NCI-H1092 treated with DMSO at 0.1 percent for 48 hours (cell line): ENCODE measurements at places on chromosomes 11 and 22.
A peak's percentile ranks its signal among the peaks of the same experiment; 100 is the strongest.

DNA sequence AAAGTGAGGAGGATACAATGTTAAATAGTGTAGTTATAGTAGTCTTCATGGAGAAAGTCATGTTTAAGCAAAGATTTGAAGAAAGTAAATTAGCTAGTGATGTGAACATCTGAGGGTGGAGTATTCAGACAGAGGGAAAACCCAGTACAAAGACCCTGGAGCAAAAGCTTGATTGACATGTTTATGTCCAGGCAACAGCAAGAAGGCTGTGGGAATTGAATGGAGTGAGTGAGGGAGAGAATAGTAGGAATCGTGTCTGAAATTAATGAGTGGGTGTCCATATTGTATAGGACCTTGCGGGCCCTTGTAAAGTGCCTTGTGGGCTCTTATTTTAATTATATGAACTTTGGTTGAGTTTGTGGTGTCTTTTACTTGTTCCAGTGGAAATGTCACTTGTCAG lies 424.1 kb upstream of the KIRREL3 start:
- no peak for DNase-seq

DNA sequence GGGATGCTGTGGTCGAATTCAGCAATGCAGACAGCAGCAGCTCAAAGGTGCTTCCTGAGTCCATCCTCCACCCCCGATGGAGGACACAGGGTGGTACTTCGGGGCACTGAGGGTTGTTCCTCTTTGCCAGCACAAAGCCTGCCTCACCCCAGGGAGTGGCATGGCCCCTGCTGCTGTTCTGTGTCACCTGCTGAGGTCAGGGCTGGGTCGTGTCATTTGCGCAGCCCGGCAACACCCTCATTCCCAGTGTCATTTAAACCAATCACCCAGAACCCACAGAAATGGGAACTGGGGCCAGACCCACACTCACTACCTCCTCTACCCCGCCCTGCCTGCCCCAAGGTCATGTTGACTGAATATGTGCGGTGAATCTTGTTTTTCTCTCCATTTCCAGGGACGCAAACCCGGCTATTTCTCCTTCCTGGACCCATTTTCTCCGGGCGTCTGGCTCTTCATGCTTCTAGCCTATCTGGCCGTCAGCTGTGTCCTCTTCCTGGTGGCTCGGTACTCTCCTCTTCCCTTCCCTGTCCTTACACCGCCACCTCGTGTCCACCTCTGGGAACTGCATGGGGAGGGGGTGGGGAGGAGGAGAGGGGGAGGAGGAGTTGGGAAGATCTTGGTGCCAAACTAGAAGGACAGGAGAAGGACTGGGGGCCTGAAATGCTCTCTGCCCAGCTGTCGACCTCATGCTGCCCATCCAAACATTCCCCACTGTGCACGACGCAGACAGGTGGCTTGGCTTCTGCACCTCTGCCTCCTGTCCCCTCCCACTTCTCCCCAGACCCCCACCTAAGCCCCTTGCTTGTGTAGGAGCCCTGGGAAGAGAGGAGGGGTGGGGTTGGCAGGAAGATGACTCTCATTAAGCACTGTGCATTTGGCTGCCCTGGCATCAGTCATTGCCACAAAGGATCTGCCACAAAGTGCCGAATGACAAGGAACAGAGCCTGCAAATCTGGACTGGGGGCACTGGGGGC lies 71.2 kb upstream of the TBCEL start:
- peak; percentile 89 for DNase-seq

DNA sequence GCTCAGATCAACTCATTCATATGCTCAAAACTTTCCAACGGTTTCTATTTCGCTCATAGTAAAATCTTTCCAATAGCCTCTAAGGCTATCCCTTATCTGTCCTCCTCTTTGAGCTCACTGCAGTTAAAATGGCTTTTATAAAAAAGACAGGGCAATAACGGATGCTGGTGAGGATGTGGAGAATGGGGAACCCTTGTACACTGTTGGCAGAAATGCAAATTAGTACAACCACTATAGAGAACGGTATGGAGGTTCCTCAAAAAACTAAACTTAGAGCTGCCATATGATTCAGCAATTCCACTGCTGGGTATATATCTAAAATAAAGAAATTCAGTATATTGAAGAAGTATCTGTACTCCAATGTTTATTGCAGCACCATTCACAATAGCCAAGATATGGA lies 345.6 kb downstream of the DLG2 start:
- no peak for DNase-seq

DNA sequence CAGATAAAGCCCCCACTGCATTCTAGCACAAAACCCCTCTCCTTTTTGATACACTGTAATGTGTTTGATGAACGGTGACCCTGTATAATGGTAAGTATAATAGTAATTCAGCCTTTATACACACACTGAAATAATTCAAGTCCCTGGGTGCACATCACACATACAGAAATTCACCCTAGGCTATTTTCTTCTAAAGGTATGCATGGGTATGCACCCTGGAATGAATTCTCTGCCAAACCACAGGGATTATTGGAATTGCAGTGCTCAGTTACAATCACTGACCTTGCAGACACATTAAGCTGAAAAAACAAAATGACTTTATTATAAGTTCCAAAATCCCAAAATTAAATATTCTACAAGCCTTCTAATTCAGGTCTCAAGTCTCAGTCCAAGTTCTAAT lies 245.9 kb upstream of the FAT3 start:
- DNase-seq: no peak

GRCh38 chr22:25147642-25147928 lies 52.1 kb upstream of the CRYBB3 start:
- DNase-seq: no peak

- DNase-seq: no peak
Observed at GRCh38 chr11:73176145-73176873, 34.2 kb upstream of the FCHSD2 start.

DNA sequence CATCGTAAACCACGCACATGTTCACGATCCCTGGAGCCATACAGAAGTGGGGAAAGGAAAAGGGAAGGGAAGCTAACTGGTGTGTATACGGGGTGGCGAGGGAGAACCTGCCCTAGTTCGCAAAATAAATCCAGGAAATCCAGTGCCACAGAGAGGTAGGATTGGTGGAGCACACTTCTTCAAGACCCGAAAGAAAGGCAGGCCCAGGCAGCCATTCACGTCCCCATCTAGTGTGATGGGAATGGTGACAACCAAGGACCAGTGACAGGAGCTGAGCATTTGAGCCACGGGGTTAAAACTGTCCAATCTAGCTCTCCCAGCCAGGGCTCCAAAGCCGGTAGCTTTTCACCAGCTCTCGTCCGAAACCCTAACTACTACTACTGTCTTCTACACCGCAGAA lies 53.7 kb downstream of the IGSF9B start:
- no peak for DNase-seq

DNA sequence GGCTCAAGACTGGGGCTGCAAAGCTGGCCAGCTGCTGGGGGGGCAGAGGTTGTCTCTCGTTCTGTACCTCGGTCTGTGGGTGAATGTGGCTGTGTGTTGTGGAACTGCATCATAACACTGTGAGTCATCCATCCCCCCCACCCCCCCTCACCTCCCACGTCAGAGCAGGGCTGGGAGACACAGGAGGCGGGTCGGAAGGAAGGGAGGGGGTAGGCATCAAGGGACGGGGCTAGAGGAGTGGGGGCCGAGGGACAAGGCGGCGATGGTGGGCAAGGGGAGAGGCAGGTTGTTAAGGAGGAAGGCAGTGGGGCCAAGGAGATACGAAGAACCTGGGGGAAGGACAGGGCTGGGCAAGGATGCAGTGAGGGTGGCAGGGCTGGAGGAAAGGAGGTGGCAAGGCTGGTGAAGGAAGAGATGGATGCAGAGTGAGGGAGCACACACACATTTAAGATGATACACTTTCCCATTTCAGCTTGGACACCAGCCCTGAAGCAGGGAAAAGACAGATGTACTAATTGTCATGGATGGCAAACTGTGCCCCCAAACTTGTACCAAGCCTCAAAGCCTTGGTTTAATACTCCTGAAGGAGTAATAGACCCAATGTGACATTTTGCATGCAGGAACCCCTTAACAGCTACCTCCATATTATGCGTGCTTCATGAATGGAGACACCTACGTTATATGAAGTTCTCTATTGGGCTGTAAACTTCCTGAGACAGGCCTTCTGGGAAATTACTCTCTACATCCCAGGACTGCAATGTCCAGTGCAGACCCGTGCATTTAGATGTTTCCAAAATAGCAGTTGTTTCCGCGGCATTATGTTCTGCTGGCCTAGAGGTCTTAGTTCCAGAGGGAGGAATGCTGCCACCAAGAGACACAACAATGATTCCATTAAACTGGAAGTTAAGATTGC lies at the start of gene YPEL4:
Gene YPEL4, minus strand, starts transcription at position 87 of the 913 bp plus-strand sequence. CDS start 2,805 bp downstream, outside the sequence.
- DNase-seq: no peak

DNA sequence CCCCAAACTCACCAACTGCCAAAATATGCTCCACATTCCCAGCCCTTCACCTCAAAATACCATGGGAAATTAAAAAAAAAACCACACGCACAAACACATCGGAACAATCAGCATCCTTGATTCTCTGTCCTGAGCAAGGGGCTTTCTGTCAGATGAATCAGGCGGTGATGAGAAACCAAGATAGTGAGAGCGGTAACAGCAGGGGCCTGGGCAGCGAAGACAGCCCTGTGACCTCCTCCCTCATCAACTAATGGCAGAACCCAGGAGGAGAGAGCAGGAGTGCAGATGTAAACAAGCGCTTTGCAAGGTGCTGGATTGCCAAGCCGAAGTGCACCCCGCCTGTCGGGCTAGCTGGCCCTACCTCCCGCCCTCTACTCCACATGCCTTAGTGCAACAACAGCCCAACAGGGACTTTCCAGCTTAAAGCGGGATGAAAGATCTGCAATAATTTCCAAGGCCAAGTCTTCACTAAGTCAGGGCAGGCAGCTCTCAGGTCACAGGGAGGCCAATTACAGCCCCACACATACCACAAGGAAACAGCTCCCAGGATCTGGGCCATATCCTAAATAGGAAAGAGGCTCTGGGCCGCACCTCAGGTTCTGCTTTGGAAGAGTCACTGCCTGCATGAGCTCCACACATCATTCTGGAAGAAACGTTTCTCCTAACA lies 72.2 kb upstream of the BID start:
- DNase-seq: no peak

DNA sequence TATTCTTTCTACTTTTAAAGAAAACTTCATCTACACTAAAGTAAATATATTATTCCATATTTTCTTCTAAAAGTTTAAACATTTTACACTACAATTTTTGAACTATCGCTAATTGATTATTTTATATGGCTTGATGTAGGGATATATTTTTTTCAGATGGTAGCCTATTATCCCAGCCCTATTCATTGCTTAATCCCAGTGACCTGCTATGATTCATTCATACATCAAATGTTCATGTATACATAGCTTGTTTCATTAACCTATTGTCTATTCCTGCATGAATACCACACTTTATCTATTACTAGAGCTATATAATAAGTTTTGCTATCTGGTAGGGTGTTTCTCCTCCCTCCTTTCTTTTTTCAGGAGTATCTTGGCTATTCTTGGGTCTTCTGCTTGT lies 5.0 kb upstream of the ROBO4 start:
- no peak for DNase-seq

- no peak for DNase-seq
Observed at GRCh38 chr11:15640318-15640717, 525.6 kb downstream of the INSC start.

DNA sequence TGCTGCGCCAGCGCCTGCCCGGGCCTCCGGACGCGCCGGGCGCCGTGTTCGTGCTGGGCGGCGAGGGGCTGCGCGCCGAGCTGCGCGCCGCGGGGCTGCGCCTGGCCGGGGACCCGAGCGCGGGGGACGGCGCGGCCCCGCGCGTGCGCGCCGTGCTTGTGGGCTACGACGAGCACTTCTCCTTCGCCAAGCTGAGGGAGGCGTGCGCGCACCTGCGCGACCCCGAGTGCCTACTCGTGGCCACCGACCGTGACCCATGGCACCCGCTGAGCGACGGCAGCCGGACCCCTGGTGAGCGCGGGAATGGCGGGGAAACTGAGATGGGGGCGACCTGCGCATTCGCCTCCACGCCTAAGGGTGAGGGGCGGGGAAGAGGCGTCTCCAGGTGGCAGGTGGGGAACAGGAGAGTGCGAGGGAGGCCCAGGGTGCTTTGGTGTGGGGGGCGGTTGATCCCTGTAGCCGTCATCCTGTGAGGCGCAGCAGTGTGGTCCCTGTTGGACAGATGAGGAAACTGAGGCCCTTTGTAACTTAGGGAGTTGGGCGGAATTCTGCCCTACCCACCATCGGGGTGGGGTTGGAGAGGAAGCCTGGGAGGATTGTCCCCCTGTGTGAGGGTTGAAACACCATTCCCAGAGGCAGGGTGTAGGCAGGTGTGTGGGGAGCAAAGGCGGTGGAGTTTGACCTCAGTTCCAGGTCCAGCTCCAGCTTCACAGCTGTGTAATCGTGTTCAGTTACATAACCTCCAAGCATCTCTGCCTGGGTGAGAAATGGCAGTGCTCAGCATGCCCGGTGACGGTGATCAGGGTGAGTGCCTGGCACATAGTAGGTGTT lies 758 bp downstream of the PDXP start:
- DNase-seq: peak; percentile 9

DNA sequence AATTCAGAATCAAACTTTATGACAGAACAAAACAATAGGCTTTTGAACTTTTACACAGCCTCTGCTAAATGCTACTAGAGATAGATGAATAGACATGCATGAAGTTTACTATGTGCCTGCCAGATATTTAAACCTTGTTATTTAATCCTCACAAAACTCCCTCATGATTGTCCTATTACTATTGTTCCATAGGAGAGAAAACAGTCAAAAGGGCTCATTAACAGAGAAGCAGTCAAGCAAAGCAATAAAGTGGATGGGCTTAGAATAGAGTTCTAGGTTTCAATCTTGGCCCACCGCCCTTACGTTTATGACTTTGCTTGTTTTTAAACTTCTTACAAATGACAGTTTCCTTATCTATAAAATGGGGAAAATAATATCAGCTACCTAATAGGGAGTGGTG lies 12.9 kb downstream of the CWC15 start:
- DNase-seq: no peak

GRCh38 chr11:76637491-76638269 lies 32.9 kb downstream of the LRRC32 start:
- no peak for DNase-seq

DNA sequence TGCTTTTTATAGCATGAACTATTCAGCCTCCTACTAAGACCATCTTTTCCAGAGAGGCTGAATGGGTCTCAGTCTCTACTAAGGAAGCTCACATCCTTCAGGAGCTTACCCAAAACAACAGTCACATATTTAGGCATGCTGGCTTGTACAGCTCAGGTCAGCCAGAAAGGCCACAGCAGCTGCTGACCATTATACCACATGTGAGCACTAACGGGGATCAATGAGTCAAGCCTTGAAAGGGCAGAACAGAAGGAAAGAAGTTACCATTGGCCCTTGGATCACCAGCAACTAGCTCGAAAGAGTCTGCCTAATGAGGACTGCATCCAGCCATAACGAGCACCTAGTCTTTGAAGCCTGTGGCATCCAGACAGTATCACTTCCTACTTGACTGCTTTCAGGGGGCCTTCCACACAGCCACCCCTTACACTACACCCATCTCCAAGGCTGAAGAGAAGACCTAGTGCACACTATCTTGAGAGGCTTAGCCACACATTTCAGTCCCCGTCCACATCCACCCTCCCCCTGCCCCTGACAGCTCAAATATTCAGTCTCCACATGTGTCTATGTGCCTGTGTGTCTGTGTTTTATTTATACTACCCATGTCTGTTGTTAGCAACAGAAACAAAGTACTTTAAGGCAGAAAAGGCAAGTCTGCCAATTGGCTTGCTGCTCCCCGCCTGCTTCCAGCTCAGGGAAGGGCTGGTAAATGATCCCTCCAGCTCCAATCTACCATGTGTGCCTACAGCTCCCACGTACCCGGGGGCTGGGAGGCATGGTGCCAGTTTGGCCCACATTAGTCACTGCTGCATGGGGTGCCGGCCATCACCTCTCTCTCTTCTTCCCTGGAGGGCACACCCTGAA lies 95.5 kb downstream of the RPL27A start:
- DNase-seq: no peak

GRCh38 chr11:9150501-9150900 lies 59.1 kb upstream of the SCUBE2 start:
- no peak for DNase-seq

- no peak for DNase-seq
Observed at GRCh38 chr11:47186076-47186699, at the start of gene PACSIN3. Gene PACSIN3 (minus strand): TSS chr11:47186434. CDS start chr11:47182727, 3,707 bp downstream.
